ENCODE measurements at places on chromosomes 7 and 10.
A peak's percentile ranks its signal among the peaks of the same experiment; 100 is the strongest.

DNA sequence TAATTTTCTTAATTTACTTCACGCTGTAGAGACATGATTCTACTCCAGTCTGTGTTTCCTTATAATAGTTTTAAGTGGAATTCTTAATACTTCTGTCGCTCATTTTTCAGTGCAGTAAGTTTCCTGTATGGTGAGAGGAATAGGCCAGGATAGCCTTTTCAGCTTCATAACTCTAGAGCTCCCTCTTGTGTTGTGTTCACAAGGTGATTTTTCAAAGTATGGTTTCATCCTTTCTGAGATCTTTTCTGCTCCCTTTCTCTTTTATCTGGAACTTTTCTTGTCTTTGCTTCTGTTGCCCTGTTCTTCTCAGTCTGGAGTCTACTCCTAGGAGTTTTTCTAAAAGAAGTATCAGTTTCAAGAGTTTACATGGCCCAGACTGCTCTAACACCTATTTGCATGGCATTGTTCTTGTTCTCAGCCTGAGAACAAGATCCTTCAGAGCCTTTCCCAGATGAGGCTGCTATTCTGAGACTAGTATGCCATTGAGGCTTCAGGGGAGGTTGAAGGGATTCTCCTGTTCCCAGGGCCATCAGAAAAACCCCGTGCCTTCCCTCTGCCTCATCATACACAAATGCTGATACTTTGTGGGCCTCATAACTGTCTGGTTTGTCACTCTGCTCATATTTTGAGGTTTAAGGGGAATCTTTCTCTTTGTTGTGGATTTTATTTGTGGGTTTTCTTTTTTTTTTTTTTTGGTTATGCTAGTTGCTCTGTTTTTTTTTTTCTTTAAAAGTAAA is 21.8 kb downstream of the NET1 start:
- no peak for DNase-seq

DNA sequence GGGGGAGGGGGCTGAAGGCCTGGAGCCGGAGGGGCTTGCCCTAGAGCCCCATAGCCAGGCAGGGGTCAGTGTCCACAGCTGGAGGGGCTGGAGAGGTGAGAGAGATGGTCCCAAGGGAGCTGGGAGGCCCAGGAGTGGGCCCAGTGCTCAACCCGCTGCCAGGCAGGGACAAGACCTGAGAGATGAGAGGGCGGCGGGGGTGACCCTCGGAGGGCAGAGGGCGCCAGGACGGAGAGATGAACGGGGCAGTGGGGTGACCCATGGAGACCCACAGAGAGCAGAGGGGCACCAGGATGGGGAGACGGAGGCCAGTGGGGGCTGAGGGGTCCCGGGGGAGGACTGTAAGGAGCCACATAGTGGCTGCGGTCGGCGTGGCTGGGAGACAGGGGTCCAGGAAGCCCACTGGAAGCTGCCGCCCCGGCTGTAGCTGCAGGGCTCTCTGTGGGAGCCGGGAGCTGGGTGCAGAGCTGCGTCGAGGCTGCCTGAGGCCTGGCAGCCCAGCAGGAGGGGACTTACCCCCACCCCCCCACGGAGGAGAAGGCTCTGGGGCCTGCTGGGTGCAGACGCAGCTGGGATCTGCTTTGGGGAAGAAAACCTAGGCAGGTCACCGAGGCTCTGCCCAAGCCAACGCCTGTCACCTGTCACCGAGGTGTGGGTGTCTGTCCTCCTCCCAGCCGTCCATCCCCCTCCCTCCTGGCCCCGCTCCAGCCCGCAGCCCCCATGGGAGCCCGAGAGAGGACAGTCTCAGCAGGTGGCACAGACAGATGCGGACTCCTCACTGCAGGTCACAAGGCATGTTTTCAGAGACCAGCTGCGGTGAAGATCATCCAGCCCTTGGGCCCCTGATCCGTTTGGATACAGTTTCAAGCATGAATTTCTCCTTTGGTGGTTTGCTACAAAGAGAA is 25.1 kb downstream of the PWWP2B start:
- DNase-seq, result no peak

GRCh38 chr10:101233863-101234262 is 4.6 kb upstream of the LBX1 start:
- DNase-seq, result no peak

DNA sequence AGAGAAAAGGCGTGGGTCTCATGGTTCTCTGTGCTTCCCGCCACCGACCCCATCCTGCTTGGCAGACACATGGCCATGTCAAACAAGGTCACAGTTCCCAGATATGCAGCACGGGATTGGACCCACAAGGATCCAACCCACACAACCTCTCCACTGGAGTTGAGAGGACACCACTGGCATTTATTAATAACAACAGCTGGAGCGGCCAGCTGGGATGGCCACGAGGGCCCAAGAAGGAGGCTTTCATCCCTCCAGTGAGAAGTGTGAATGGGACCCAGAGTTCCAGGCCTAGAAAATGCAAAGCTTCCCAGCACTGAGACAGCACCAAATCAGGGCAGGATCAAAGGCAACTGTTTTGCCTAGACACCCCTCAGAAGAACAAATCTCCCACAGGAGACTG is 31.5 kb downstream of the FGFR2 start:
- no peak for DNase-seq

- DNase-seq, result no peak
These were observed 45.8 kb downstream of the DGKI start for GRCh38 chr7:137801003-137801402.

DNA sequence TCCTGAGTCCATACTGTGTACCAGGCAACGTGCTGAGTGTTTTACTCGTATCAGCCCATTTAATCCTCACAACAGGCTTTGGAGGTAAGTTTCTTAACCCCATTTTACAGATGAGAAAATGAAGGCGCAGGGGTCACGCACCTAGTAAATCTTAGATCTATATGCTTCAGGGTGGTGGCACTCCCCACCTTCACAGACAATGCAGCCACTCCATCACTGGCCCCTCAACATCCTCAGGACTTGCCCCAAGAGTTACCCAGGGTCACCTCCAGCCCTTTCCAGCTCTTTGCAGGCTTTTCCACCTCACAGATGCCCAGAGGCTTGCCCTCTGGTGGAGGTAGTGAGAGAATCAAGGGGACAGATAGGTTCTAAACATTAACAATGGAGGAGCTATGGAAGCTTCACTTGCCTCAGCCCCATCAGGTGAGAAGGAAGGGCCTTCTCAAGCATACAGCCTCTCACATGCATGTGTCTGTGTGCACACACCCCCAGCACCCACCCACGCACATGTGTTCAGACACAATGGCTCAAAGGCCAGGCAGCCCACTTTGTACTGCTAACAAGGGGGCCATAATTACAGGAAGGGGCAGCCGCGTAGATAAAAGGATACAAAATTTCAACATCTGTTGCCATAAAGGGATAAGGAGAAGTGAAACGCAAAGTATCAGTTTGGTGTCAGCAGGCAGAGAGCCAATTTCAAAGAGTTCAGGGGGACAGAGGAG is 29.1 kb downstream of the DPCD start:
- no peak for DNase-seq

- DNase-seq, result no peak
These were observed 134.3 kb downstream of the TAX1BP1 start for GRCh38 chr7:27873981-27874957.

GRCh38 chr7:301291-302053 is 11.5 kb downstream of the FOXL3 start:
- no peak for DNase-seq

DNA sequence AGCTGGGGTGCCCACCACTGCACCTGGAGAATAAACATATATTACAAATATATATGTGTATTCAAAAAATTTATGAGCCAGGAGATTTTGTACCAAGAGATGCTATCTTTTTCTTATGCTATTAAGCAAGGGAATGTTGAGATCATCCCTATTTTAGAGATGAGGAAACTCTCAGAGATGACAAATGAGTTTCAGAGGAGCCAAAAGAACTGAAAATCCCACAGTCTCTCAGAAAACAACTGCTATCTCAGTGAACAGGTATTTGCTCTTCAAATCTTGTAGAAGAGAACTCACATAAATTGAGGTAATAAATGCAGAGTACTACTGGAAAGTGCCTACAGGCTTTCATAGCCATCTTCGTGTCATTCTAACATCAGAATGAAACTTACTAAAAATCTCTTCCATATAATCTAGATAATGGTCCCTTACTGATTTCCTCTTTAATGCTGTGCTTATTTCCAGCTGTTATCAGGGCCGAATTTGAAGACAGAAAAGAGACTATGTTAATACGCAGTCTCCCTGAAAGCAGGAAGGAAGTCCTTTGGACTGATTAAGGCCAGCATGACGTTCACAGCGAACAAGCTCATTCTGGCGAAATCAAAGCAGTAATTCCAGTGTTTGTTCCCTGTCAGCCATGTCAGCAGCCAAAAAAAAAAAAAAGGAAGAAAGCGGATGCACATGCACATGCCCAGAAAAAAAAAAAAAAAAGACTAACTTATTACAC is 29.4 kb upstream of the ANAPC16 start:
- DNase-seq, result no peak

GRCh38 chr10:113716109-113716910 is 35.2 kb upstream of the PLEKHS1 start:
- no peak for DNase-seq

DNA sequence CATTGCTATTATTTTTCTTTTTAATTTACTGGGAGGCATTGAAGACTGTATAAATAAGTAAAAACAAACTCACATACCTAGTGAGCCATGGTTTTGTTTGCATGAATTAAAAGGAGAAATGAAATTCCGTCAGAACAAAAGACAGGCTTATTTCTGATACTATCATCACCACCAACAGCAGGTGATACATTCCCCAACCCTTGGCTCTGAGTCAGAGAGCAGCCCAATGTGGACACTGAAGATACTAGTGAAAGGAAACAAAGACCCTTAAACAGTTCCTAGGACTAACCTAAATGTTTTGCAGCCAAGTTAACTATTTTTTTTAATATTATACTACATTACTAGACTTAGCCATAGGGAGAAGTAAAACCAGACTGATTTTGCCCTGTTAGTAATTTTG is 31.6 kb downstream of the CHRM2 start:
- no peak for DNase-seq

DNA sequence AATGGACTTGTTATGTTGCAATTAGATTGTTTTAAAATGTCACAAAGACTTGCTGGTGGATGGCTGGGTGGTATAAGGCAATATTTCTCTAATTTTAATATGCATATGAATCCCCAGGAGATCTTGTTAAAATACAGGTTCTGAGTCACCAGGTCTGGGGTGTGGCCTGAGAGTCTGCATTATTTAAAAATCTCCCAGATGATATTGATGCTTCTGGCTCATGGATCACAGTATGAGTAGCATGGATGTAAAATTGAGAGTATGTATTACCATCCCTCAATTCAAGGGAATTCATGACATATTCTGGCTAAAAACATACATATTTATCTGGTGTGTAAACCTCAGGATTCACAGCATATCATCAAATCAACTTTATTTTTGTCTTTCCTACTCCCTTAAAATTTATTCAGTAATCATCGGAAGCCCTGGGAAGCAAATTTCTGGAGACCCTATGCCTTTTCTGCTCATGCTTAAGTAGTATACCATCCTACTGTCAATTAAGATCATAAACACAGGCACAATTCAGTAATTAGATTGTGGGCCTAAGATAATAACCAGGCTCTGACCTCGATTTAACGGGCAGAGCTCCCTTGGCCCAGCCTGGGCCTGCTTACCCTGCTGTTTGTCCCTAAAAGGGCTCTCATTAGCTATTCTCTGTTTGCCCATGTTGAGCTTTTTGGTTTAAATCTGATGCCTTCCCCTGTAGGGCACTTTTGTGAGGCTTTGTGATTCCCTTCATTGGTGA is 29.6 kb upstream of the ICA1 start:
- DNase-seq, result no peak

- no peak for DNase-seq
These were observed 34.2 kb upstream of the ZNRF2 start for GRCh38 chr7:30249986-30250774.

GRCh38 chr10:72133517-72133916 is 45.2 kb upstream of the SPOCK2 start:
- DNase-seq, result no peak

- no peak for DNase-seq
These were observed 162.6 kb downstream of the KLF6 start for GRCh38 chr10:3622427-3622826.

GRCh38 chr7:157432957-157433576 is 96.3 kb downstream of the DNAJB6 start:
- peak; percentile 58 for DNase-seq

- DNase-seq, result no peak
These were observed 35.0 kb downstream of the GFRA1 start for GRCh38 chr10:116237970-116238369.

DNA sequence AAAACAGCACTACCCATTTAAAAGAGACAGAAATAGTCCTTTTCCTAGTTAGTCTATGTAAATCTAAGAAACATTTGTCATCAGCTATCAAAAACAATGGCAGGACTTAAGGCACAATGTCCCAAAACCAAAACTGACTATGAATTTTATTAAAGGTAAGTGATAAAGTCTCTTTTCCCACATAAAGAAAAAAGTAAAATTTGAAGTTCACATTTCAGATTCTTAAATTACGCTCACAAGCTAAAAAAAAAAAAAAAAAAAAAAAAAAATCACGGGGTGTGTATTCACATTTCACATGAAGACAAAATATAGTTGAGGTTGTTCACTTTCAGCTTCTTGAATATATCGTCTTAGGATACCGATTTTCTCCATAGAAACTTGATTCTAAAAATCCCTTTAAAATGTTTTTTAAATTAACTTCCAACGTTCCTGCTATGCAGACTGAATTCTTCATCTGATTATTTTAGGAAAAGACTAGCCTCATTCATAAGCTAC is 1.6 kb downstream of the P4HA1 start:
- DNase-seq, result no peak

- DNase-seq, result no peak
These were observed 41.8 kb upstream of the PLCE1 start for GRCh38 chr10:93951905-93952304.

- no peak for DNase-seq
These were observed 22.8 kb downstream of the MAD1L1 start for GRCh38 chr7:2209961-2210323.

DNA sequence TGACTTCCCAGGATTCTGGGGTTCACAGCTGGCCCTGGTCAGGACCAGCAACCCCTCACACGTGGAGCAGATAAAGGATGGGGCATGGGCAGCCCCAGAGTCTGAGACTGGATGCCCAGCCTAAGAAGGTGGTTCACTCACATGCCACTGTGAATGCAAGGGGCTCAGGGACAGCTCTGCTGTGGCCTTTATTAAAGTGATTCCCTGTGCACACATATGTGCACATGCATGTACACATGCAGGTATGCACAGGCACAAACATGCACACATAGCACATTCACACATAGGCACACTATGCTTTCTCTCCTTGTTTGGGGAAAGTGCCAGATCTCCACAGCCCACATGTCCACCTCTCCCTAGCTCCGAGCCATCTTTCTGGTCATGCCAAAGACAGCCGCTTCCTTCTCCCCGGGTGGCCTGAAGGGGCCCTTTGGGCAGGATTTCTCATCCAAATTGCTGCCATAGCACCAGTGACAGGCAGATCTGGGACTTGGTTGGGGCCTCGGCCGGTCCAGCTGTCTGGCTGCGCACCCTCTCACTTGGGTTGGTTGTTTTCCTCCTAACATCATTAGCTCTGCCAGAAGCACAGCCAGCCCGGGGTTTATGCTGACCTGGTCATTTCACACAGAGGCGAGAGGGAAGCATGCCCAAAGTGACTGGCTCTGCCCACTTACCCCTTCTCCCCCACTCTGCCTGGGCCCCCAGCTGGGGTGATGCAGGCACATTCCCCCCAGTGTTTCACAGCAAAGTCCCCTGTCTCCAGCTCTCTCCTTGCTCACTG is 1.4 kb downstream of the GCK start:
- no peak for DNase-seq
